ENCODE measurements at places on chromosomes 1 and 21.
A peak's percentile ranks its signal among the peaks of the same experiment; 100 is the strongest.

DNA sequence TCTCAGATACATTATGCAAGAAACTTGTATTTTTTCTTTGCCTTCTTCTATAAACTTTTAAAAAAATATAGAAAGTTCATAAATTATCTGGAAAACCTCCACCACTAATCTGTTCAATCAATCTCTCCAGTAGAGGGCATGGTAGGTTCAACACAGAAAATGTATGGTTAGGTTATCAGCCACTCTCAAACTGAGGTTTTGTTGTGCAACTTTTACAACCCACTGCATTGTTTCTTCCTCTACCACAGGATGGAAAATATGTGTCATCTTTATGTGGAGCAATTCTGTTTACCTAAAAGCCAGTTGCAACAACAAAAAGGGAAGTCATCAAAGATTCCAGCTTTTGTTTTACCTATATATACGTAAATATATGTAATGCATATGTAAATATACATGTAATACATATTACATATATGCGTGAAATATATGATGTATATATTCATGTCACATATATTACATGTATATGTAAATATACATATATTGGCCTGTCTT, 3.0 kb upstream of the RGS2 start:
- peak; percentile 99 for DNase-seq

DNA sequence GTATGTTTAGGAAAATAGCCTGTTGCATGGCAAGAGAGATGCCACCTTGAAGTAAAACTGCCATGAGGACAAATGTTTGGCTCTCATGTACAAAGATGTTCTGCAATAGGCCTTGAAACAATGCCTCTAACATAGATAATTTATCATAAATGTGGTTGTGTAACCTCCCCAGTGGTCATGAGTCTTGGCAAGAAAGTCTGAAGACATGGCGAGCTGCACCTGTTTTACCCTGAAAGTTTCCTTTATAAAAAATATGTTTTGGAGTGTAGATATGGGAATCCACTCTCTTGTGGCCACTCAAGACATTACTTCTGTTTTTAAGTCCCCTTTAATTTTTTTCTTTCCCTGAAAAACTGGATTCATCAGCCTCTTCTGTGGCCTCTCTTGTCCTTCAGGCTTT, 2217.1 kb downstream of the NCAM2 start:
- DNase-seq = no peak

DNA sequence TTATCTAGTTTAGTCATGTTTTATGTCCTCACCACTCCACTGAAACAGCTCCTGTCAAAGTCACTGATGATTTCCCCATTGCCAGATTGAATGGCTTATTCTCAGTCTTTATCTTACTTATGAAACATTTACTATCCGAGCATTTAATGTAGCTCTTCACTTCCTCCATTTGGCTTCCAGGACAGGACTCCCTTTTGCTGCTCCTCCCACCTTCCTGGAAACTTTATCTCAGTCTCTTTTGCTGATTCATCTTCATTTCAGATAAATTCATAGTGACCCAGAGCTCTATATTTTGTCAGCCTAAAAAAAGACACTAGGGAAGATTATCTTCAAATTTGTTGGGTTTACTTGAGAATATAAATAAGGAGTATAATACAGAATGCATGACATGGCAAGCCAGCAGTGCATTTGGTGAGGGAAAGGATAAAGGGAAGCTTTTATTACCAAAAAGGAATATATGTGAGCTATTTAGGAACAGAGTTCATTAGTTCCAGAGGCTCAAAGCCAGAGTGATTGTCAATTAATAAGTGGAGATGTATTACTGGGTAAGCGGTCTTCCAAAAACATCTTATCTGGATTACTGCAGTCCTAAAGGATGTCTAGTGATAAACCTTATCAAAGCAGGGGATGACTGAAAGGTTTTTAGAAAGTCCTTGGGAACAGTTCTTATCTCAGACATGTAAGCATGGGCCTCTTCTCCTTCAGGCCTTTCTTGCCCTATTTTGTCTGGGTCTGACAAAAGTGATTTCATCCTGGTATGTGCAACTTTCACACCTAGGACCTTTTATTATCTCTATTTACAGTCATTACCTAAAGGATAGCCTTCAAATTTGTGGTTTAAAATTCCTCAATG, 25.6 kb downstream of the IL23R start:
- DNase-seq = no peak

GRCh38 chr1:116465845-116466685, 93.0 kb downstream of the ATP1A1 start:
- no peak for DNase-seq

- no peak for DNase-seq
Observed at GRCh38 chr1:2979191-2980072, 41.8 kb upstream of the ACTRT2 start.

GRCh38 chr1:3468236-3469103, 14.0 kb downstream of the ARHGEF16 start:
- DNase-seq = no peak

DNA sequence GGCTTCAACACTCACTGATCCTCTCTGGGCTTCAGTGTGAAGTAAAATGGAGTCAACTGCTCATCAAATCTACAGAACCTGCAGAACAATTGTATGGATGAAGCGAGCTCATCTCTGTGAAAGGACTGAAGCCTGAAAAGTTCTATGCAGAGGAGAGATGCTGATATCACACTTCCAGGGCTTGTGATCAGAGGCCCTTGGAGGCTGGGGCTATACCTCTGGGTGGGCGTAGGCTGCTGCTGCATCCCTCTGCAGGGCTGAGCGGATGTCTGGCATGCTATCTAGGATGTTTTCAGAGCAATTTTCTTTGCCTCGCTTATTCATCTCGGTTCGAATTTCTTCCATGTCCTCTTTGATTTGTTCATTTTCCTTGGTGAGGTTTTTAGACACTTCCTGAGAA, 17.6 kb downstream of the OLFML2B start:
- no peak for DNase-seq

DNA sequence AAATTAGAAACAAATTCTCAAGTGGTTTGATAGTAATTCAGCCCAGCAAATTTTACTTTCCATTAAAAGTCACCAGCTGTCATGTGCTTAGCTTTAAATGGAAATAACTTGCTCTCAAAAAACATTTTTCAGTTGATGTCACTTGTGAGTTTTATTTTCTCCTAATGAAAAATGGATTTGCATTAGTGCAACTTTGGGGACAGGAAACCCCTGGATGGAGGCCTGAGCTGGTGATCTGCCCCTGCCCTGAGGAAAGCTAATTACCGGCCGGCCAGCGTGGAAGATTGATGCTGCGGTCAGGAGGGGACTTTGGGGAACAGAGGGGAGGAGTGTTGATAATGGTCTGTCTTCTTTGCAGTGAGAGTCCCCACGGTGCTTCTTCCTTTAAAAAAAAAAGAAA, 66.8 kb upstream of the ANGPTL1 start:
- no peak for DNase-seq

GRCh38 chr1:213443415-213443814, 392.4 kb downstream of the RPS6KC1 start:
- no peak for DNase-seq

DNA sequence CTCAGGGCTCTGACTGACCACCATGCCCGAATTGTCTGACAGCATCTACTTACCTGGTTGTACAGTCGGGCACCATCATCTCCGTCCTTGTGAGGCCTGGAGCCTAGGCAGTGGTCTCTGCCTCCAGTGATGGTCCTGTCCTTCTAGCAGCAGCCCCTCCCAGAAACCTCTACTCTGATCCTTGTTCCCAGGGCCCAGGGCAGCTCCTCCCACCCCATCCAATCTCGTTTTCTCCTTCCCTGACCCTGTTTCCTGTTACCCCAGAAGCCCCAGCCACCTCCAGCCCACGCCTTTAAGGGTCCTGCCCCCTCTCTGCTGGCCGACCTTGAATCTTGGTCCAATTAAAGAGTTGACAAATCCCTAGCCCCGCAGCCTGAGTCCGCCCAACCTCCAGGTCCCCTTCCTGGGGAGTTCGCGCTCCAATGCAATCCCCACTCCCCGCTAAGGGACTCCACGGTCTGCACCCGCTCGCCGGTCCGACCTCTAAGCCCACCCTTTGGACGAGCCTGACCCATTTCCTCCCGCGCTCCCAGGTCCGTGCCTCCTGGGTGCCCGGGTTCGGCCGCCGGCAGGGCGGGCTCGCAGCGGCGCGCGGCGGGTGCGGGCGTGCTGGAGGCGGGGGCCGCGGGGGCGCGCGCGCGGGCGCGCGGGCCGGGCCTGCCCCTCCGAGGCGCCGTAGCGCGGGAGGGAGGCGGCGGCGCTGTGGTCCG, at the start of gene B4GALT2:
Gene B4GALT2, plus strand, starts transcription at position 660 of the 710 bp plus-strand sequence. CDS start 1,951 bp downstream, outside the sequence.
- no peak for DNase-seq

GRCh38 chr1:19205403-19205802, 4.7 kb downstream of the UBR4 start:
- no peak for DNase-seq

DNA sequence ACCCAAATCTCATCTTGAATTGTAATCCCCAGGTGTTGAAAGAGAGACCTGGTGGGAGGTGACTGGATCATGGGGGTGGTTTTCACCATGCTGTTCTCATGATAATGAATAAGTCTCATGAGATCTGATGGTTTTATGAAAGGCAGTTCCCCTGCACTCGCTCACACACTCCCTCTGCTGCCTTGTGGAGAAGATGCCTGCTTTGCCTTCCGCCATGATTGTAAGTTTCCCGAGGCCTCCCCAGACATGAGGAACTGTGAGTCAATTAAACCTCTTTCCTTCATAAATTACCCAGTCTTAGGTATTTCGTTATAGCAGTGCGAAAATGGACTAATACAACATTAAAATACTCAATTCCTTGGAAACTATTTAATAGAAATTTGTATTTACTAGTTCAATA, 99.2 kb downstream of the PROX1 start:
- DNase-seq = no peak

DNA sequence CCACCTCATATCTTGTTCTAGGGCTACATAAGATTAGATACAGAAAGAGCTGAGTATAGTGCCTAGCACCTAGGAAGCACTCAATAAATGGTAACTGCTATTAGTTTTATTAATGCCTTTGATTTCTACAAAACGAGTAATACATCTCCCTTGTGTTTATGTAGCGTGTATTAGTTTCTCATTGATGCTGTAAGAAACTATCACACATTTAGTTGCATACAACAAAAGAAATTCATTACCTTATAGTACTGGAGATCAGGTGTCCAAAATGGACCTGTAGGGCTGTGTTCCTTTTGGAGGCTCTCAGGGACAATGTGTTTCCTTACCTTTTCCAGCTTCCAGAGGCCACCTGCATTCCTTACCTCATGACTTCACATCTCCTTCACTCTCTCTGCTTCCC, 961 bp upstream of the ERO1B start:
- DNase-seq = no peak

DNA sequence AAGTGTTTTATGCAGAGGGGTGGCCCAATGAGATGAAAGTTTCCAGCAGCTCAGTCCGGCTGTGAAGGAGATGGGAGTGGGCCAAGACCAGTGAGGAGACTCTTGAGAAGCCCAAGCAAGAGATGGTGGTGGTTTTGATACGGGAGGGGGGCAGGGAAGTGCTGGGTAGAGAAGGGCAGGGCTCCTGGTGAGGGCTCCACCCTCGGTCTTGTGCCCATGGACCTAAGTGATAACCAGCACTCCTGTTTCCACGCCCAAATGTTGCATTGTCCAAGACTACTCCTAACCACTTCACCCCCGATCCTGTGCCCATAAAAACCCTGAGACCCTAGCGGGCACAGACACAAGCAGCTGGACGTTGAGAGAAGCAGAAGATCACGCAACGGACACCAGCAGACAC, 140.9 kb downstream of the MIS18A start:
- DNase-seq = no peak

GRCh38 chr1:30194741-30195423, 528.5 kb downstream of the MATN1 start:
- DNase-seq = no peak

GRCh38 chr1:115644109-115644508, 2.3 kb downstream of the VANGL1 start:
- no peak for DNase-seq

DNA sequence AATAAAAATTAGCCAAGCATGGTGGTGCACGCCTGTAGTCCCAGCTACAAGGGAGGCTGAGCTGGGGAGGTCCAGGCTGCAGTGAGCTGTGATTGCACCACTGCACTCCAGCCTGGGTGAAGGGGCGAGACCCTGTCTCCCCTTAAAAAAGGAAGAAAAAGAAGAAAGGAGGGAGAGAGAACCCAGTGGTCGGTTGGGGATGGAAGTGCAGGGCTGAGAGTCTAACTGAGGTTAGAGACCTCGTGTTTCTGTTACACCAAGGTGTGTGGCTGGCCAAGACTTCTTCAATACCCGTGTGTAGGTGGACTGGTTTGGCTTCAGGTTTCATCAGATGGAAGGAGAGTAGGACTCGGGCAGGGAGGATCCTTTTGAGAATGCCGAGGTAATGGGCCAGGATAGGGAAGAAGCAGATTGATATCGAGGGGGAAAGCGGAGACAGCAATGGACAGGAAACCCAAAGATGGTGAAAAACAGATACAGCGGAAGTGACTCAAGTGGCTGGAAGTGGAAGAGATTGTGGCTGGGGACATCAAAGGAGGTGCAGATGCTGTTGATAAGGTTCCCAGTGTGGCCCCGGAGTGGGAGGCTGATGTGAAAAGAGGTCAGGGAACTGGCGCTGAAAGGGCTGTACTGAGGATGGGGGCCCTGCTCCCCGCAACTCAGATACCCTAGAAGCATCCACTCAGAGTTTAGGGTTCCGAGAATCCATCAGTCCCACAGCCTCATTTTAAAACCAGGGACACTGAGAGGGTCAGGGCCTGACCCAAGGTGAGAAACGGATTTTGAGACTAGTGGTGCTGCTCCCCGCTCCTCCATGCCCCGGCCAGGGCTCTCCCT, 681 bp upstream of the UBXN10 start:
- no peak for DNase-seq

DNA sequence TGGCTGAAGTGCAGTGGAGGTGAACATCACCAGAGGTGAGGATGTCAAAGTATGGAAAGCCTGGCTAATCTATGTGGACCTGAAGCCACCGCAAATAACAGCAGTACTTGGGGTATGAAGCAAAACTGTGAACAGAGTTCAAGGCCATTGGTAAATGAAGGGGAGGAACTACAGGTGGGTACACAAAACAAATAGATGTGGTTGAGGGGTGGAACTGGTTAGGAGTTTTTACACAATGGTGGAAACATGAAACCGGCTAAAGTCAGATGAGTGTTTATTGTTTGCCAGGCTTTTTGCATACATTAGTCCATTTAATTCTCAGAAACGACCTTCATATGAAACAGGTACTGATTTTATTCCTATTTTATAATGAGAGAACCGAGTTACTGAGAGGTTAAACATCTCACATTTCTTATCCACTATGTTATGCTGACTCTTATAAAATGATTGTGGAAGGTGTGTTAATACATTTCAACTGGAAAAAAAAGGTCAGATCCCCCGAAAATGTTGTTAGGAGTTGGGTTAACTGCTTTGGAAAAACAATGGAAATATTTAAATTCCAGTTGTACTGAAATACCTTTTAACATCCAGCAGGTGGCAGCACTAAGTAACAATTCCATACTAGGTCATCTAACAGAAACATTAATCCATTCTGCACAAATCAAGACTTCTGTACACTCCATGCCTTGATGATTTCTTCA, 44.3 kb upstream of the GTF2B start:
- DNase-seq = peak; percentile 38

DNA sequence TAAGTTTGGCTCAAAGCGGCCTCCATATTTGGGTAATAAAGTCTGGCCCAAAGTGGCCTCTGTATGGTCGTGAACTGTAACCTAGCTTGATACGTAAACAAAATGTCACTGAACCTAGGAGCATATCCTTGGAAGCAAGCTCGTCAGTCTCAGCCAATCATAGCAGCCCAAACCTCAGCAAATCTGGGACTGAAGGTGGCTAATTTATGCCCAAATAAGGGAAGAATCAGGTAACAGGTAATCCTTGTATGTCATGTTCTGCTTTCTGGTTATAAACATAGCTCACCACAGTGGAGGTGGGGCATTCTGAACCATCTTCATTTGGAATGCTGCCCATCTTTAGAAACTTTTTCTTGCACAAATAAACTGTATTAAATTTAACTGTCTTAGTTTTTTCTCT, 281.1 kb downstream of the TTLL7 start:
- DNase-seq = no peak

All from CD14-positive monocyte (primary cell).